ENCODE measurements at places on chromosomes 5 and 9.

DNA sequence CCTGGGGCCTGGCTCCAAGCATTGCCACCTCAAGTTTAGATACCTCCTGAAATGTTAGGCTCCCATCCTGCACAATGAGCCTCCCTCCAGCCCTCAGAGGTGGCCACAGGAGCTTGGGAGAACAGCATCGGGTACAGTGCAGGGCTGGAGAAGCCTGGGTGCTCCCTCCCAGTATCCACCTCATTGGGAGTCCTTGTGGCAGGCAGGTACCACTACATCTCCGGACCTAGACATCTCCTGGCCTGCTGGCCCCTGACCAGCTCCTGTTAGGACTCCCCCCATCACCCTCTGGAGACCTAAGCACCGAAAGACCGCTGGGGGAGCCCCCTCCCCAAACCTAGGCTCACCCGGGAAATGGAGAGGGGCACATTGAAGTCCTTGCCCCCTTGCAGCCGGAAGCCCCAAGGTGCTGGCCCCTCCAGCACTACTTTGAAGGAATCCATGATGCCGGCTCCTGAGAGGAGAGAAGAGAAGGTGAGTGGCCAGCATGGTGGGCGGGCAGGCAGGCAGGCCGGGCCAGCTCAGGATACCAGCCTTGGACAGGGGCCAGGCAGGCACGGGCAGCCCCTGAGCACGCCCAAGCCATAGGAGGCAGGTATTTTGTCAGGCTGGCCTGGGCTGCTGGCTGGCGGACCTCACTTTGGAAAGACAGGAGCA lies 1.2 kb downstream of the PDLIM7 start:
- no peak for DNase-seq

DNA sequence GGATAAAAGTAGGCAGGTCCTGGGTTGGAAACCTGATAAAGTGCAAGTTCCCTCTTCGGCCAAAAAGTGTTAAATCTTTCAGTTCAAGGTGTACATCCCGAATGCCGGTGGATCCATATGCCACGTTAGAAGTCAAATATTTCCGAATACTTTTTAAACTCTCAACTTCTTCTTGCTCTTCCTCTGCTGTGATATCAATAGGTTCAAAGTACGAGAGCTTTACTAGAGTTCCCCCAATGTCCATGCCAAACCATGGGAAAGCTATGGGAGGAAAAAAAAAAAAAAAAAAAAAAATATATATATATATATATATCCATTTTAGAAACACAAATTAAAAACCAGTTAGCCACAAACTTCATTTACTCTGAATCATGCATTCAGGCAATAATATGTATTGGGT lies 10.4 kb downstream of the PANK3 start:
- DNase-seq = no peak

DNA sequence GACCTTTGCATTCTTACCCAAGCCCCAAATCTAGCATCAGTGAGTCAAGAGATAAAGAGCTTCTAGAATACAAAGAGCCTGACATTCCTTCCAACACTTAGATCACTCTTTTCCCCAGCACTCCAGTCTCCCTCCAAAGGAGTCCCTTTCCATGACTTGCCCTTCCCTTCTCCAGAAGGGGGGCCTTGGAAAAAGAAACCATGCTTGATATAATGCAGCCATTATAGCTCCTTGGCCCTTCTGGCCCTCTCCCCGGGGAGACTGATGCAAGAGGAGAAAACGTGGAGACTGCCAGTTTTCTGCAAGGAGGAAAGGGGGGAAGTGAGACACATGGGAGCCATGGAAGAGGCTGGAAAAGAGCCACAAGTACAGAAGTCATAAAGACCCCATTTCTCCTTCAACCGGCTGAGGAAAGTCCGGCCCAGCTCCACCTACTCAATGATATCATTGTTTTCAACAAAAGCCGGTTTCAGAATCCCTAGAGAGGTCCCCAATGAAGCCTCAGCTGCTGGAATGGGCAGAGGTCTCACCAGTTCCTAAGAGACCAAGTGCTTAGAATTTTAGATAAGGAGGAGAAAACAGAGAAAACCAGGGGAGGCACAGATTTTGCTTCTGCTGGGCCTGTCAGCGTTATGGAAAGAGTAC lies 29.0 kb downstream of the ADAM19 start:
- DNase-seq = no peak

DNA sequence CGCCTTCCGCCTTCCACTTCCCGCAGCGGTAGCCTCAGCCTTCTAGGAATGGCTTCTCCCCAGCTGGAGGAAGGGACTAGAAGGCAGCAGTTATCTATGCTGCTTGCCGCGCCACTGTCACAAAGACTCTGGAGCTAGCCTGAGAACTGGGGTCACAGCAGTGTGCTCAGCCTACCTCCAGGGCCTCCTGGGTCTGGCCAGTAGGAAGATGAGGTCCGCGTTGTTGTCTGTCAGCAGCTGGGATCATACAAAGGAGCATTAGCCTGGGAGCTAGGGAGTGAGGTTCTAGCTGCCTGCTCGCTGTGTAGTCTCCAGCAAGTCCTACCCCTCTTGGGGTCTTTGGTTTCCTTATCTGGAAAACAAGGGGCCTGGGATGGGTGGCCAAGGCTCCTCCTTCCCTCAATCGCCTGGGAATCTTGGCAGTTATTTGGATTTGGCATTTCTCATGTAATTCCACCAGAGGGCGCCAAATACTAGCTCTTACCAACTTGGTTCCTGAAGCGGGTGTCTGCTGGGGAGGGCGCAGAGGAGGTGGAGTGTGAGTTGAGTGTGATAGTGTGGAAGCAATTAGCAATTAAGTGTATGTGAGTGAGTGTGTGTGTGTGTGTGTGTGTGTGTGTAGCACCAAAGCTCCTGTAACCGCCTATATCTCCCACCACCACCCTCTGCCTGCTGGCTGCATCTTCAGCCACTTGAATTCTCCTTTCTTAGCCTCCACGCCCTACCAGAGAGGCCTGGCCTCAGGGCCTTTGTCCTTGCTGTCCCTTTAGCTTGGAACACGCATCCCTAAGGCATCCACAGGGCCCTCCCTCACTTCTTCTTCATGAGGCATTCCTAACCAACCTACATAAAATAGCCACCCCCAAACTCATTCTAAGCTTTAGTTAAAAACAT lies 97.1 kb downstream of the ENTREP1 start:
- DNase-seq = peak; percentile 77

GRCh38 chr9:94908583-94909249 lies 182.2 kb downstream of the AOPEP start:
- DNase-seq = no peak

- no peak for DNase-seq
Observed at GRCh38 chr9:1051210-1051583, 1.0 kb downstream of the DMRT2 start.

DNA sequence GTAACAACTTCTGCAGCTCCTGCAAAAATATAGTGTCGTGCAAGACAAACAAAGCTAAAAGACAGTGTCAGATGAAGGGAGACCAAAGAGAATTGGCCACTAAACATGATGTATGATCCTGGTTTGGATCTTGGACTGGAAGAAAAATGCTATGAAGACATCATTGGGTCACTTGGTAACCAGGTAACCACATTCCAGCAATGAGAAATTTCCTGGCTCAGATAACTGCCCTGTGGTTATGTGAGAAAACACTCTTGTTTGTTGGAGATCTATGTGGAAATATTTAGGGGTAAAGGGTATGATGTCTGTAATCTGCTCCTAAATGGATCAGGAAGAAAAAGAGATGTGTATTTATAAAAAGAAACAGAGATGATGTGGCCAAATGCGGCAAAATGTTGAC lies 45.5 kb upstream of the ANKRD33B start:
- no peak for DNase-seq

GRCh38 chr5:129199308-129199707 lies 104.8 kb downstream of the ISOC1 start:
- no peak for DNase-seq

GRCh38 chr9:89813482-89813881 lies 208.7 kb downstream of the GADD45G start:
- no peak for DNase-seq

- DNase-seq = no peak
Observed at GRCh38 chr5:125258615-125259014, 512.2 kb upstream of the ZNF608 start.

DNA sequence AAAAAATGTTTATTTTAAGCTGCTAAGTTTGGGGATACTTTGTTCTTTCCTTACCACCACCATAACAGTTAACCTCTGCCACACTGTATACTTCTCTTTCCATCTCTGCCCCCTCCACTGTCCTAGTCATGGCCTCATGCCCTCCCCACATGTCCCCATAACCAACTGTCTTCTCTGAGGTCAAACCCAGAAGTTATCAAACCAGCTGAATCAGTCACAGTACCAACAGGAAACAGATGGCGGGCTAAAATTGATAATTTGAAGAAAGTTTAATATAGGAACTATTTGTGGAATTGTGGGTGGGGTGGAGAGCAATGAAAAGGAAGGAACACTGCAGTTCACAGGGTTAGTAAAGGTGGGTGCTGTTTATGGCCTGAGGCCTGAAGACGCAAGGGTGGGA lies 5.7 kb upstream of the DCTN4 start:
- no peak for DNase-seq

DNA sequence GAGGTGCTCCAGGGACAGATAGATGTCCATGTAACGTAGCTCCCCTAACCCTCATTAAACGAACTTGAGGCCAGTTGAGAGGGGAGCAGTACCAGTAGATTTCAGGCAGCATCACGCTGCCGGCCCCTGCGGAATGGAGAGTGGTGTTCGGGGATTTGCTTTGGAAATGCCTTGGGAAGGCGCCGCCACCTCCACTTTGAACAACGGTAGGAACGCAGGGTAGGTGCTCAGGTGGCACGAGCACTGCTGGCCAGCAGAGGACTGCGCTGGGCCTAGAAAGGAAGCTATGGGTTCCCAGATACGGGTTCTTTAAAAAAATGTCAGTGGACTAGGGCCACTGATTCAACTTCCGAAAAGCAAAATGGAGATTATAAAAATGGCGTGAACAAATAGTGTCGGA lies 271.8 kb downstream of the FANCC start:
- DNase-seq = no peak
